ENCODE measurements at places on chromosomes 12 and 14. TPM values are rescaled to one million over a fixed set of nuclear protein-coding genes. Genes with fewer than 3 reads are reported as not detected.

GRCh38 chr12:55008944-55009585 is 10.7 kb upstream of the NEUROD4 start:
- no peak for DNase-seq

DNA sequence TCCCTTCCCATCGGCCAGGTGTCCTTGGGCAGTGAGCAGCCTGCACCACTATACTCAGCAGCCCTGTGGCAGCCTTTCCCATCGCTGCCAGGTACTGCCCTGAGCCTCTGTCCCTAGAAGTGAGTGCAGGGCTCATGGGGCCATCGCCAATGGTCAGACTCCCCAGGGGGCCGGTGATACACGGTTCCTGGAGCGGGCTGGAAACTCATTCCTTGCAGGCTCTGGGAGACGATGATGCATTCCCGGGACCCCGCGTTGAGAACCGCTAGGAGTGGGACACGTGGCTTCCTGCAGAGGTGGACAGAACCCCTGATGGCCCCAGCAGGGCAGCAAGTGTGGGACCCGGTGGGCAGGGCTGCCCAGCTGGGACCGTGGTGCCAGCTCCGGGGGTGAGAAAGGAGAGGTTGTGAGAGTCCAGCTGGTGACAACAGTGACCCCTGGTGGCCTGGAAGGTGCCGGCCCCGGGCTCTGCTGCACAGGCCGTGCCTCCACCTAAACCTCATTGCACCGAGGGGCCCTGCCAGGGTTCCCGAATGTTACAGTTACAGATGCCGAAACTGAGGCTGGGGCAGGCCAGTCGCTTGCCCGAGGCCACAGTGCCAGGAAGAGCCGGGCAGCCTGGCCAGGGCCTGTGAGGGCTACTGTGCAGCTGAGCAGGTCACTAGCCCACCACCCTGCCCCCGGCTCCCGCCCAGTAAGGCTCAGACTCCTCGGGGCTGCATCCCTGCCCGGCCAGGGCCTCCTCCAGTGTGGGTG is 33.8 kb downstream of the FBRSL1 start:
- peak; percentile 74 for DNase-seq

The UNC119B gene
- 29.4 TPM for polyA plus RNA-seq

DNA sequence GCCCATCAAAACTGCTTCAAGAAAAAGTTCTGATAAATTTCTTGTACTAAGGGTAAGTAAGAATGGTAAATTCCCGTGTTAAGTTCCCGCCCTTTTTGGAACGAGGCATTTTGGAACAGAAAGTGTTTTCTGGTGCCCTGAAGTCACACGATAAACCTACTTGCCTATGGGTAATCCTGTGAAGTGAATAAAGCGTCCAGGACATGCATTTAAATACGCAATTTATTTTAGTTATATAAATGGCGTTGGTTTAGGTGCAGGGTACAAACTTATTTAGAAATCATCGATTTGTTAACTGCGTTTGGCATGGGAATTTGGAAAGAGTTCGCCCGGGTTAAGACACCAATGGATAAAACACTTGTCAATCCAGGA is 715 bp upstream of the RAP1B start:
- peak; percentile 14 for DNase-seq

The CLEC12A gene
- 1.3 TPM for polyA plus RNA-seq

- DNase-seq: no peak
Observed at GRCh38 chr14:24243336-24243836, 963 bp upstream of the TINF2 start.

GRCh38 chr14:28773176-28773575 is 6.6 kb downstream of the FOXG1 start:
- DNase-seq: no peak

DNA sequence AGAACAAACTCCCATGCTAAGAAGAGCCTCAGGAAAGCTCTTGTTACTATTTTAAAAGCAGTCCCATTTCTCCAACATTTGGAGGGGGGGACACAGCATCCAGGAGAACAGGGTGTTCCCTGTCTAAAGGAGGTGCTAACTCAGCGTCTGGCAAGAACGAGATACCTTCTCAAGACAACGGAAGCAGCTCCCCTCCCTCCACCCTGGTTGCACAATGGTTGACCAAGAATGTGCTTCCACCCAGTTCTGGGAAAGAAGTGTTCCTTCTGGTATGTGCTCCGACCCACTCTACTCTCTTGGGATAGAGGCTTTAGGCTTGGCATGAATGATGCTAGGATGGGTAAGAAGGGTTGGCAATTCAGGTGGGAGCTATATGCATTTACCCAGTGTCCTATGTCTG is 1.5 kb upstream of the KRT6A start:
- no peak for DNase-seq

The INSM2 gene
- polyA plus RNA-seq: not detected

- DNase-seq: no peak
Observed at GRCh38 chr14:92563359-92563758, 49.8 kb downstream of the RIN3 start.

DNA sequence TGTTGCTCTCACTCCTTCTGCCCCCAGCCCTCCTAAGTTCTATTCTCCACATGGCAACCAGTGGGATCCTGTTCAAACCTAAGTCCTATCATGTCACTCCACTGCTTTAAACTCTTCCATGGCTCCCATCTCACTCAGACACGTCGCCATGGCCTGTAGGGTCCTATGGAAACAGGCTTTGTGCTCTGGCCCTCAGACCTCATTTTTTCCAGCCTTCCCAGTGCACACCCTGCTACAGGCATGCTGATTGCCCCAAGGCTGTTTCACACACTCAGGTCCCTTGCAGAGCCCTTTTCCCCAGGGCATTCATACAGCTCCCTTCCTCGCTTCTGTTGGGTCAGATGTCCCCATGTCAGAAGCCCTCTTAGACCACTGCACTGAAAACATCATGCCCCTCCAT is 11.2 kb upstream of the MED13L start:
- DNase-seq: no peak

DNA sequence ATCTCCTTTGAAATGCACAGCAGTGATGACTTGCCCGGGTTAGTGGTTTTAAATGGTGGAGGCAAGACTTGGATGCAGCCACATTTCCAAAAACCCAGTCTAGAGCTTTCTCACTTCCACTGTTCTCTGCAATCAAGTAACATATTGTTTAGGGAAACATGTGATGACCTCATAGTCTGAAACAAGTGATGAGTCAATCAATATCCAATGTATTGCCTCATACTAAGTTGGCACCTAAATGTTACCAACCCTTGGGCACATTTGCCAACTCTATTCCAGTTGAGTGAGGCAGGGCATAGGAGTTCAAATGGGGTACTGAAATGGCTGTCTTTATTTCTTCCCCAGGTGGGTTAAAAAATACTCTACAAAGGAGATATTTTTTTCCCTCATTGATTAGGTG is 1105.4 kb downstream of the VRK1 start:
- DNase-seq: no peak

DNA sequence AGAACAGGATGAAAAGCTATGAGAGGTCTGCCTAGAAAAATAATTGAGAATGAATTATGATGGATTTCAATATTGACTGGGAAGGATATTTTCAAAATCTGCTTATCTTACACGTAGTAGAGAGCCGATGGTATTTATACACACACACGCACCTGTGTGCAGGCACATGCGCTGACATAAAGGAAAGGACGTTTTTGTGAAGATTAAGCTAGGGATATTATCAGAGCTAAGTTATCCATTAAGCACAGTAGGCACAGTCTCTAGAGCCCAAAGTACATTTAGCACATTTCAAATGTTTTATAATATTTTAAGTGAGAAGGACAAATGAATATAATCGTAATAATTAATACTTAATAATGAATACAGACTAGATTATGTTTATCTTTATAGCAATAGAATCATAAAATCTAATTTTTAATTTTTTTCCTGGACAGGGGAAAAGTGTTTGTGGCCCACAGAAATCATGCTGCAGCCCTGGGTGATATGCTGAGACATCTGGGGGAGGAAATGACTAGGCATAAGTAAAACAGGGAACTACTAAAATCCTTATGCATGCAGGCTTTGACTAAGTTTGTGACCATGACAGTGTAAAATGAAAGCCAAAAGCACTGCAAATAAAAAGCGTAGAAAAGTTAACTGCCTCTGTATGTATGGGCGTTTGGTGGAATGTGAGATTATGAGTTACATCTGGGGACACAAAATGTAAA is 146.1 kb downstream of the KITLG start:
- no peak for DNase-seq

The RILPL1 gene
- polyA plus RNA-seq: 19.0 TPM

The PFKM gene
- polyA plus RNA-seq: 69.6 TPM

The PROX2 gene
- polyA plus RNA-seq: not detected

The PIWIL1 gene
- 0.15 TPM for polyA plus RNA-seq

DNA sequence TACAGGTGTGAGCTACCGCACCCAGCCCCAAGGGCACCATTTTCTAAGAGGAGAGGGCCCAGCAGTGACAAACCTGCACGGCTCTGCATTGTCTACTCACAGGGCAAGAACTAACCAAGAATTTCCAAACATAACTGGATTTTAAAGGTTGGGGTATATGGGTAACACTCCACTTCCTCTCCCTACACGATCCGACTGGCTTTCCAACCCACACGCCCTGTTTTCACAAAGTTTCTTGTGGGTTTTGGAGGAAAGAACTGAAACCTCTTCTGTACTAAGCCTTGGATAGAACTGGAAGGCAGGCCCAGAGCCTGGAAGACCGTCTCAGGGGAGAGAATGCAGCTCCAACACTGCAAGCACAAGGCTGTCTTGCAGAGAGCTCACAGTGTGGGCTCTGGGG is 24.9 kb downstream of the SNRNP35 start:
- no peak for DNase-seq

The CIROP gene
- not detected for polyA plus RNA-seq

DNA sequence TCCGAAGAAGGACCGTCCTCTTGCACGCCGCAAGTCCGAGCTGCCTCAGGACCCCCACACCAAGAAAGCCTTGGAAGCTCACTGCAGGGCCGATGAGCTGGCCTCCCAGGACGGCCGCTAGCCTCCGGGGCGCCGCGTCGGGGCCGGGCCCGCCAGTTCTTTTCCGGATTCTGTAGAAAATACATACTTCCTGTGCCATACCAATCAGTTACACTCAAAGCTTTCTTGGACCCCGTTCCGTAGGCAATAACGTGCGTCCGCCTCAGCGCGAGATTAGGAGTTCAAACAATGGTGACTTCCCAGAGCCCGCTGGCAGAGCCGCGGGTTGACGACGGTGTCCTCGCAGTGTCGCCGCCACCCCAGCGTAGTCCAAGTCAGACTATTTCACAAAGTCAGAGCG is 39.2 kb upstream of the DYNC1H1 start:
- no peak for DNase-seq

DNA sequence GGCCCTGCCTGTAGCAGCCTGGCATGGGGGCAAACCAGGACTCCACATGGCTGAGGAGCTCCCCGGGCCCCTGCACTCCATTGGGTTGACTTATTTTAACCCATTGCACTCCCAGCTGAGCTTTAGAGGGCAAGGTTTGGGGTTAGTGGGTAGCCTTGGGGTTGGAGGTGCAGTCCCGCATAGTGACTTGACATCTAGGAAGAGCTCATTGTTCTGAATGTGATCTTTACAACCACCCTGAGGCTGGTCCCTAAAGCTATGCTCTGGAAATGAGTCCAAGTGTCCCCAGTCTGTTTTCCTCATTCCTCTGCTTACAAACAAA is 36.4 kb downstream of the NFKBIA start:
- no peak for DNase-seq

- no peak for DNase-seq
Observed at GRCh38 chr12:43937947-43938346, 102.1 kb downstream of the TMEM117 start.

DNA sequence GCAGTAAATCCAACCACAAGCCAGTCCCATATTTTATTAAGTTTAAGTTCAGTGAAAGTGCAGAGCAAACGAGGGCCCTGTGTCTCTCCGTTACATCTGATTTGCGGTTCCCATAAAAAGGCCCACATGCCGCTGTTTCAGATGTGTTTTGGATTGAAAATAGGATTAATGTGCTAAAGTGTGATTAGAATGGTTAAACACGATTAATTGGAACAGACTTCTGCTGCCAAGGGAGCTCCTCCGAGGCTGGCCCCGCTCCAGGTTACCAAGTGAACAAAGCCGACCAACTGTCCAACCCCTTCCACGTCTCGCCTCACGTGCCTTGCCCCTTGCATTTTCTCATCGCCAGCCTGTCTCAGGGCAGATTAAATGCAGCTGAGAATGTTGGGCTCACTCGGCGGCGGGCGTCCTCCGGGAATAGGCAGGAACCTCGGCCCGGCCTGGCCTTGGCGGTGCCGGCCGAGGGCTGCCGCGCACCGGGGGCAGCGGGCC is 166.5 kb upstream of the GSC start:
- DNase-seq: peak; percentile 80

The TMCC3 gene
- polyA plus RNA-seq: 6.7 TPM

Measured in kidney (tissue), 22 donors.